Umbilical cord (tissue), 2 donors: ENCODE measurements at places on chromosomes 1 and 21.

DNA sequence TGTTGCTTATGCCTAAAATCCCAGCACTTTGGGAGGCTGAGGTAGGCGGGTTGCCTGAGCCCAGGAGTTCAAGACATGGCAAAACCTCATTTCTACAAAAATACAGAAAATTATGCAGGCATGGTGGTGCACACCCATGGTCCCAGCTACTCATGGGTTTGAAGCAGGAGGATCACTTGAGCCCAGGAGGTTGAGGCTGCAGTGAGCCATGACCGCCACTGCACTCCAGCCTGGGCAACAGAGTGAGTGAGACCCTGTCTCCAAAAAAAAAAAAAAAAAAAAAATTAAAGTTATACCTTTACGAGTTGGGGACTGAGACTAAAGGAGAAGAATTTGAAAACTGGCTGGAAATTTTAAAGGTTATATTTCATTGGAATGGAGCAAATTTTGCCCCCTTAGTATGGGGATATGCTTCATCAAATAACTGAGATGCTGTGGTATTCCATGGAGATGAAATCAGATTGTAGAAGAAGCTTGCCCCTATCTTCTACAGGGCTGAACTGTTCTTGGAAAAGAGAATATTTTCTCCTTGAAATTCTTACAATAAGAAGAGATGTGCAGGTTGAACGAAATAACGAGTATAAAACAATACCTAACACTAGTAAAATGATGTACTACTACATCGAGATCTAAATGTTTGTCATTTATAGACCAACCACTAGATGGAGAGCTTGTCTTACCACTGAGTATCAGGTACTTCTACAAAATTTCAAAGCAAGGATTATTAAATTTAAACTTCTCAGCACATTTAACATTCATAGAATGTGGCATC, 34.9 kb upstream of the SCYL3 start:
- DNase-seq, result peak; percentile 63

DNA sequence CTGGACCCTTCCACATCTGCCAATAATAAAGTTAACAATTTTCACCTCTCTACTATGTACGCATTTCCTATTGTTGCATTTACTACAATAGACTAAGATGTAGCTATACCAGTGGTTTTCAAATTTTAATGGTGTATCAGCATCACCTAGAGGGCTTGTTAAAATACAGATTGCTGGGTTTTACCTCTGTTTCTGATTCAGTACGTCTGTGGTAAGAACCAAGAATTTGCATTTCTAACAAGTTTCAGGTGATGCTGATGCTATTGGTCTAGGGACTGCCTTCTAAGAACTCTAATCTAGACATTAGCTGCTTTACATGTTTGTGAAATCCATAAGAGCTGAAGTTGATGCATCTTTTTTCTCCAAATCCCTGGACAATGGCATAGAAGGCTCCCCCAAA, 59.7 kb downstream of the ERICH3 start:
- DNase-seq, result no peak

DNA sequence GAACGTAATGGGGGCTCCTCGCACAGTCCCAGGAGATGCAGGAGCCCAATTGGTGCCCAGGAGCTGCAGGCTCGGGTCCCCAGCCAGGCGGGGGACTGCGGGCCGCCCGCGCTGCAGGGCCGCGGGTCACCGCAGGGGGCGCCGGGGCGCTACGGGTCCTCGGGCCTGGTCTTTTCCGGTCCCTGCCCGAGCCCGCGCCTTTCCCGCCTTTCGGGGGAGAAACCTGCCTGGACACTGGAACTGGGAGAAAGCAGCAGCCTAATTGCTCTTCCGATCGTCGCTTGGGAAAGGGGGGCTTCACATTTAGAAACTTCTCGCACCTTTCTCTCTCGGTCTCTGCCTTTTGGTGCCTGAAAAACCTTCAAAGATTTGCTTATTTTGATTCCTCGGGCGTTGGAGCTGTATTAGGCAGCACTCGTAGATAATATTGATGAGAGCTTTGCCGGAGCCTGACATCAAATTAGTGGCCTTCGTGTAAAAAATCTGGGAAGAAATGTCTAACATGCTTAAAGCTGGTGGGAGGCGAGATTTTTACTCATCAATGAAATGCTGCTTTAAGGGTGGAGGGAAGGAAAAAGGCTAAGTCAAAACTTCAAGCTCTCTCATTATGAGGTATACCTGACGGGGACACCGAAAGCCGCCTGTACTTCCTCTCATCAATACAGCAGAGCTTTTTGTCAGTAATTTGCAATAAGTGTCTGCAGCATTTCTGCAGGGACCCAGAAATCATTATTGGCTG, 12.6 kb upstream of the BARHL2 start:
- no peak for DNase-seq

GRCh38 chr1:218617986-218618385, 272.9 kb downstream of the TGFB2 start:
- no peak for DNase-seq

- no peak for DNase-seq
Measured at GRCh38 chr1:184624626-184625025, 130.0 kb downstream of the EDEM3 start.

- DNase-seq, result no peak
Measured at GRCh38 chr1:231634323-231635013, 7.9 kb downstream of the DISC1 start.

- no peak for DNase-seq
Measured at GRCh38 chr1:20847611-20848080, 60.5 kb upstream of the HP1BP3 start.

DNA sequence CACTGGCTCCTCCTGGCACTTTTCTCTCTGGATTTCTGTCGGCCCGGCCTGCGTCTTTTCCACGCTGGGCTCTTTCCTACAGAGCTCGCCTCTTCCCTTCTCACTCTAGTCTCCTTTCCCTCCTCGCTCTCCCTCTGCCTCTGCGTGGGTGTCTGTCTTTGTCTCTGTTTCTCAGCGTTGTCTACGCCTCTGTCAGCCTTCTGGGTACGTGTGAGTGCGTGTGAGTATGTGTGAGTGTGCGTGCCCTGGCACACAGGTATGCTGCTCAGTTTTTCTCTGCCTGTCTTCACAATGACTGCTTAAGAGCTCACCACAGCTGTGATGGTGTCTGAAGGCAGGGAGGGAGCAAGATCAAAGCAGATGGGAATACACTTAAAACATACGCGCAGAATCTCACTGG, 77.7 kb downstream of the KIRREL1 start:
- DNase-seq, result peak; percentile 31

DNA sequence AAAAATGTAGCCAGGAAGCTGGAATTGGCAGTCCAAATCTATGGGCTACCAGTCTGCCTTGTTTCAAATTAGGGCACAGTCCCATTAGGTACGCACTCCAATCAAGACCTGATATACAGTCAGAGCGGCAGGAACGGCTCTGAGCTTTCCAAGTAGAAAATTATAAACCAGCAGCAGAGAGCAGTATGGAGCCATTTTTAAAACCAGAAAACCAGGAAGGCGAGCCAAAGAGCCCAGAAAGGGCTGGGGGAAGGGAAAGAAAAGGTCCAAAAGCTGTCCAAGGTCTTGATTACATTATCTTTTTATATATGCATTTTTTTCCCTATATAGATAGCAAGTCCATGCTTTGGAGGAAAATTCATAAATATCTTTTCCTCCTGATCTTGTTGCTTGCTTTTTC, 719.0 kb downstream of the RWDD3 start:
- DNase-seq, result peak; percentile 76

- peak; percentile 65 for DNase-seq
Measured at GRCh38 chr1:58576727-58577653, at the start of gene TACSTD2. Gene TACSTD2 (minus strand): TSS chr1:58577252. CDS start chr1:58577156, 96 bp downstream.

DNA sequence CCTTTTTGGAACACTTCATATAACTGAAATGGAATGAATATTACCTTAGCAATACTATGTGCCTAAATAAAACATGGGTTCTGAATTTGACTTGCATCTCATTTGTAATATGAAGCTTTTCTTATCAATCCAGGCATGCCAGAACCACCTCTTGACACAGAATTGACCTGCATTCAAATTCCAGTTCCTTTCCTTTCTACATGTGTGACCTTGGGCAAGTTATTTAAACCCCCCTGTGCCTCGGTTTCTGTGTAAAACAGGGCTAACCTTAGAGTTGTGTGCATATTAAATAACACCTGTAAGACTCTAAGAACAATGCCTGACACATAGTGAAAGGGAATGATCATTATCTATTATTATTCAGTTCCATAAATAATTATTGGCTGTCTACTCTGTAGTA, 2.0 kb upstream of the NOS1AP start:
- no peak for DNase-seq

DNA sequence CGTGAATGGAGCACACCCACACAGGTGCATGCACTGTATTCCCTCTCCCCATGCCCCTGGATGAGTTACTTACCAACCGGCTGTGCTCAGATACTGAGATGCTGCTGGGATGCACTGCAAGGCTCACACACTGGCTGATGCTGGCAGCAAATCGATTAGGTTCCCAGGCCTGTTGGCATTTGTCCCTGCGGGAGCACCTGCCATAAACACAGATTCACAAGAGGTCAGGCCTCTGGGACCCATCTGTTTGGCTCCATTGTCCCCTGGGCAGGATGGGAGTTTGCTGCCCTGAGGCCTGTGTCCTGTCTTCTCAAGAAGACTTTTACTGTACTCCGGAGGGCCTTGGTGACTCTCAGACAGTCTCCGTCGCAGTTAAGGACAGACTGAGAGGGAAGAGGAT, 145.4 kb downstream of the PLXNA2 start:
- DNase-seq, result no peak

GRCh38 chr1:95115708-95116137, 1.4 kb upstream of the TLCD4 start:
- DNase-seq, result no peak

GRCh38 chr1:198630863-198631262, 8.0 kb upstream of the PTPRC start:
- DNase-seq, result no peak

GRCh38 chr21:20802631-20803260, 195.5 kb upstream of the NCAM2 start:
- DNase-seq, result no peak

DNA sequence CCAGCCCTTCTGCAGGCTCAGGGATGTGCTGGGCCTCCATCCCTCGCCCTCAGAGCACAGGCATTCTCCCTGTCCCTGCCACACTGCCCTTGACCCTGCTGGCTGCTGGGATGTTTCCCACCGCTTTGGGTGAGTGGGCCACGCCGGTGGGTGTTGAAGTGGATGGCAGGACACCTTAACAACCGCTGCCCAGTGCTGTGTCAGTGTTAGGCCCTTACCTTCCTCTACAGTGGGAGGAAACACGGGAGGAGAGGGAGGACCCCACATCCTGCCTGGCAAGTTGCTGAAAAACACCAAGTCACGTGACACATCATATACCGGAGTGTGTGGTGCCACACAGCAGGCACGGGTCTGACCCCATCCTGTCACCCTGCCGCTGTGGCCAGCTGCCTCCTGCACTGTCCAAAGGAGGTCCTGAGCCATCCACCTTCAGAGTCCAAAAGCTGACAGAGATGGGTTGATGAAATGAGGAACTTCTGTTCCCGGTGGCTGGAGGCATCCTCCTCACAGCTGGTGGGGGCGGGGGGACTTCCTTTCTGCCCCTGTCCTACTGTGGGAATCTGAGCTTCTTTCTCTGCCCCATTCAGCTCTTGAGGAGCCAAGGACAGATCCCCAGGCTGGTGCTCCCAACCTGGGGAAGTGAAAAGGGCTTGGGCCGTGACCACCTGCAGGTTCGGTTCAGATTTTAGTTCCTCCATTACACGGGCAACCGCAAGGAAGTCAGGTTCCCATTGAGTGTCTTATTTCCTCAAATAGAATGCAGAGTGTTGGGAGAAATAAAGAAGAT, 3.2 kb upstream of the THEMIS2 start:
- no peak for DNase-seq

DNA sequence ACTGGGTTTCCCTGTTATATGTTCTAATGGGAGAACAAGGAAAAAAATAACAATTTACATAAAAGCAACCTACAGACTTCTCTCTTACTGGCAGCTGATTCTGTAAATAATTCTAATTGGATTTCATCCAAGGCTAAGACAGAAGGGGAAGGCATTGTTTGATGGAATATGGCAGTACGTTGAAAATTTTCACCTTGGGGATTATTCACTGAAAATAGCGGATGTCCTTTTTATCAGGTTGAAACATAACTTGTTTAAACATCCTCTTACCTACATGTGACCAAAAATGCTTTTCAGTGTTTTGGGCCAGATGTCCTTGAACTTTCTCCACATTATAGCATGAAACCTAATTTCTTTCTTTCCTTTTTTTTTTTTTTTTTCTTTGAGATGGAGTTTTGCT, 24.9 kb downstream of the TSNAX start:
- DNase-seq, result no peak

DNA sequence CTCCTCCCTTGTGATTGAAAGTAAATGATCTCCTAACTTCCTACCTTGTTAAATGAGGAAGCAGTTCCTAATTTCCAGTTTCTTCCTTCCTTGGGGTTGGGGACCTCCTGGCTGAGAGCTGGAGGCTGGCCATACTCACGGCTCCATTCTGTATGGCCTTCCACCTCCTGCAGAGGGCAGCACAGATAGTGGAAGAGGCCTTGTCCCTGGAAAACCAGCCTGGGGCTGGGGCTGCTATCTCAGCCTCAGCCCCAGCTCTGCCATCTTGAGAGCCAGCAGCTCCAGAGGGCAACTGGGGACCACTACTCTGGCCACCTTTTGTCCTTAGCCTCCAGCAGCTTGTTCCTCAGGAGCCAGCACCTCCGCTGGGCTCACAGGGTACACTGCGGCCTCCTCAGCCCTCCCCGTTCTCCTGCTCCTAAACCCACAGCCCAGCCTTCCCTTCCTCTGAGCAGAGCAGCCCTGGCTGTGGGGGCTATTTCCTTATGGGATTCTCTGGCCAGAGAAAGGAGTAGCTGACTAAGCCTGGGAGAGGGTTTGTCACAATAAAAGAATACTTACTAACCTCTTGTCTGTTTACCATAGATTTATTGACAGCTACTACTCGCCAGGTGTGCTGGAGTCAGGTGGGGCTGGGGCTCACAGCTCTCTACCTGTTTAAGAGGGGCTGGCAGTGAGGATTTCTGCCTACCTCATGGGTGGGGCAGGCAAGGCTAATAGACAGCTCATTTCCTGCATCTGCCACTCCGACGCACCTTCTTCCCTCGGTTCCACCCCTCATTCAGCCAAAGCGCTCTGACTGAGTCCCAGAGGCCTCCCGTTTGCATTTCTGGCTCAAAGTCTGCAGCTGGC, 6.3 kb downstream of the TMEM234 start:
- DNase-seq, result peak; percentile 69

DNA sequence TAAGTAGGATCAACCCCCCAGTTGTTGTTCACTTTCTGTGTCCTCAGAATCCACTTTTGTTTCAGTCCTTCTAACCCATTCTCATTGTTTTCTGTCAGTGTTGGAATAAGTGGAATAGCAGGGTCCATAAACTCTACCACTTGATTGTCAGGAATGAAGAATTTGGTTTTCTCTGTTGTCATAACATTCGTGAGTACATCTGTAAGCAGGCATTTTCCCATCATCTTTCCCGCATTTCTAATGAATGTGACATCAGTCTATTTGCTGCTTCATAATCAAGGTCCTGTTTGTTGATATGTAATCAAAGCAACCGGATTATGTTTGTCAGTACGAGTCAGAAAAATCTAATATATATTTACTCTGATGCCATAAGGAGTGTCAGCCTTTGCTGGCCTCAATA, 147.1 kb downstream of the KIF26B start:
- no peak for DNase-seq
